ENCODE measurements at places on chromosomes 13 and 19.

DNA sequence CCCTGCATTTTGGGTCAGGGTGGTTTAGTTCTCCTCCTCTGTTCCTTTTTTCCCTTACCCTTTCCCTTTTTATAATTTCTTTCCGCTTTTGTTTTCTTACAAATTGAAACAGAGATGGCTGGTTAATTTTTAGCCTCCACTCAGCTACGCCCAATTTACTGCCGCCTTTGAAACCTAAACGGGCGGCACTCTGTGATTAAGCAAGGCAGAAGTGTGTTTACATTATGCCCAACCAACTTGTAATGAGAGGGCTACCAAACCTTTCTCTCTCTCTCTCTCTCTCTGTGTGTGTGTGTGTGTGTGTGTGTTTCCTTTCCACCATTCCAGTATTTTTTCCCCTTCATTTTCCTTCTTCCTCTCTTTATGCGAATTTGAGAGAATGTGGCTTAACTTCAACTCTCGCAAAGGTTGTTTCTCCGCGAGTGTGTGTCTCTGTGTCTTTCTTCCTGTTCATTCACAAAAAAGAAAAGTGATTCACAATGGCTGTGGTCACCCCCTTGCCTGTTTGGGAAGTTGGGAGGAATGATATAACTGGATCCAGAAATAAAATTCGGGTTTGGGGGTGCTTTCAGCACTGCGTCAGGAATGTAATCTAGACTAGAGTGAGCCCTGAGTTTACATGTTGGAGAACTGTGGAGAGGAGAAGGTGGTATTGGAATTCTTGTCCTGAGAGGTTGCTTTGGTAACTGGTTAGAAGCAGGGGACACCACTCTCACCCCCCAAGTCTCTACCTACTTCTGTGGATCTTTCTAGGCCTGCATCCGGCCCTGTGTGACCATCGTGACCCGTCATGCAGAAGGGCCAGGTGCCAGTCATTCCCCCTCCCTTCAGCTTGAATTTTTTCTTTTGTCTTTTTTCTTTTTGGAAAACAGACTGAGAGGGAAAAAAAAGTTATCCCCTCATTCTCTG is 31.4 kb downstream of the NFIX start:
- H3K36me3 ChIP-seq, result no peaks in the 10 kb centered on the region
- peak overlapping the region; percentile 91 for H3K27ac ChIP-seq
- peak overlapping the region; percentile 50 for H3K4me3 ChIP-seq
- no peak for DNase-seq
- no peaks in the 10 kb centered on the region for H3K27me3 ChIP-seq
- H3K4me1 ChIP-seq, result peaks cover 100% of the 10 kb centered on the region

DNA sequence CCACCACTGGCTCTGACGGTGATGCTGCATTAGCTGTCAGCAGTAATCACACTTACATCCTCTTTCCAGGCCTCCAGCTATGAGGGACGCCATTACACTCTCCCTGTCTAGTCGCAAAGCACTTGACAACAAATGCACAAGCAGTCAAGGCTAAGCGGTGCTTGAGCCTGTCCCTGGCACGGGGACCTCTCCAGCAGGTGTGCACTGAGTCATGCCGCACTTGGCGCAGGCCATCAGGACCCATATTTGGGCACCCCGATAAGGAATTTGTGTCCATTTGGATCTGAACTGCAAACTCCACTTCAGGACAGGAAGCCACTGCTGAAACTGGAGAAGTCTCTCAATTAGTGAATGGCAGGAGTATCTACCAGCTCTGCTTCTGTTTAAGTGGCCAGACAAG is 301.9 kb upstream of the OBI1 start:
- H3K4me1 ChIP-seq, result no peaks in the 10 kb centered on the region
- H3K27me3 ChIP-seq, result no peaks in the 10 kb centered on the region
- no peaks in the 10 kb centered on the region for H3K36me3 ChIP-seq
- H3K27ac ChIP-seq, result no peak overlapping the region
- H3K4me3 ChIP-seq, result no peak overlapping the region

DNA sequence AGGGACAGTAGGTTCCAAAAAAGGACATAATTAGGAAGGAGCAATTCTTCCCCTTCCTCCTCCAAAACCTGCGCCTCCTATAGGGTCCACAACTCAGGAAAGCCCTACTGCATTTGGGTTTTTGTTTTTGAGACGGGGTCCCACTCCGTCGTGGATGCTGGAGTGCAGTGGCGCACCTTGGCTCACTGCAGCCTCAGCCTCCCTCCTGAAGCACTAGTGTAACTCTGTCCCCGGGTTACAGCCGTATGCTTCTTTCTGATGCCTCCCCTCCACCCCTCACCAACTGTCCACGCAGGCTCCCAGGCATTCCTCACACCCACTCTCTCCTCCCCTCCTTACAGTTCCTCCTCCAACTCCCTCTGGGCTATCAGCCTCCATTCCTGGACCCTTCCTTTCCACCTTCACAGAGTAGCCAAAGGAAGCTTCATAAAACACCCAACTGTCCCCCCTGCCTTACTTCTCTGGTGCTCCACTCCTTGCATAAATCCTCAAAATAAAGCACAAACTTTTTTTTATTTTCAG is 2.2 kb upstream of the SERTAD3 start:
- no peak overlapping the region for H3K27ac ChIP-seq
- no peak overlapping the region for H3K4me3 ChIP-seq
- DNase-seq, result no peak
- peaks cover 16% of the 10 kb centered on the region for H3K36me3 ChIP-seq

DNA sequence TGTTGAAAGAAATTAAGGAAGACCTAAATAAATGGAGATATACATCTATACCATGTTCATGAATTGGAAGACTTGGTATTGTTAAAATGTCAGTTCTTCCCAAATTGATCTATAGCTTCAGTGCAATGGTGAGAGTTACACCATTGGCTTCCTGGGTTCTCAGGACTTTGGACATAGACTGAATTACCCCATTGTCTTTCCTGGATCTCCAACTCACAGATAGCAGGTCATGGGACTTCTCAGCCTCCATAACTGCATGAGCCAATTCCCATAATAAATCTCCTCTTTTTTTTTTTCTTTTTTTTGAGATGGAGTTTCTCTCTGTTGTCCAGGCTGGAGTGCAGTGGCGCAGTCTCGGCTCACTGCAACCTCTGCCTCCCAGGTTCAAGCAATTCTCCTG is 38.7 kb downstream of the CCNE1 start:
- H3K36me3 ChIP-seq, result no peaks in the 10 kb centered on the region
- no peak overlapping the region for H3K27ac ChIP-seq
- no peak overlapping the region for H3K4me3 ChIP-seq
- no peaks in the 10 kb centered on the region for H3K27me3 ChIP-seq
- H3K4me1 ChIP-seq, result peaks cover 7% of the 10 kb centered on the region
- no peak for DNase-seq

Measured in esophagus muscularis mucosa (tissue), 4 donors.